Daoy (cell line): ENCODE measurements at places on chromosomes 5 and 9.

GRCh38 chr9:37551888-37552287, 24.3 kb downstream of the FBXO10 start:
- no peak for DNase-seq

DNA sequence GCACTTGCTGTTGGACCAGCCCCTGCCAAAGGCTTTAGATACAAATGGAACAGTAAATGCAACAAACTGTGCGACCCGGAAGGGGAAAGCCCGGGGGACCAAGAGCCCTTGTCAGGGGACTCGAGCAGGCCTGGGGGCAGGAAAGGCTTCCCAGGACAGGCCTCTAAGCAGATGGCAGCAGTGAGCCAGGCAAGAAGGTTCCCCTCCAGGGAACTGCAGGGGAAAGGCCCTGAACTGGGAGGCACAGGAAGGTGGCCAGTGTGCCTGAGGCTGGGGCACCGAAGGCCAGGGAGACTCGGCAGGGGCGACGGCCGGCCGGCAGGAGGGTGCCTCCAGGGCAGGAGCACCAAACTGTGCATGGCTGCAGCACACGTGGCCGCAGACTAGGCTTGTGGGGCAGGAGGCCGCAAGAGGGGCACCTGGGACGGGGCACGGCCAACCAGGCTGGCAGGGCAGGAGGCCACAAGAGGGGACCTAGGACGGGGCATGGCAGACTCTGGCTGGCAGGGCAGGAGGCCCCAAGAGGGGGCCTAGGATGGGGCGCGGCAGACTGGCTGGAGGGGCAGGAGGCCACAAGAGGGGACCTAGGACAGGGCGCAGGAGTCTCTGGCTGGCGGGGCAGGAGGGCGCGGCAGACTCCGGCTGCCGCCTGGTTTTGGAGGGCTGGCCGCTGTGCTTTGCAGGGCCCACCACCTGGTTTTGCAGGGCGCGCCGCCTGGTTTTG, 10.0 kb downstream of the VAV2 start:
- DNase-seq, result no peak

GRCh38 chr5:39870137-39870536, 445.4 kb upstream of the DAB2 start:
- DNase-seq, result no peak

- peak; percentile 86 for DNase-seq
These were observed 7.9 kb upstream of the PSD2 start for GRCh38 chr5:139787568-139788293.

DNA sequence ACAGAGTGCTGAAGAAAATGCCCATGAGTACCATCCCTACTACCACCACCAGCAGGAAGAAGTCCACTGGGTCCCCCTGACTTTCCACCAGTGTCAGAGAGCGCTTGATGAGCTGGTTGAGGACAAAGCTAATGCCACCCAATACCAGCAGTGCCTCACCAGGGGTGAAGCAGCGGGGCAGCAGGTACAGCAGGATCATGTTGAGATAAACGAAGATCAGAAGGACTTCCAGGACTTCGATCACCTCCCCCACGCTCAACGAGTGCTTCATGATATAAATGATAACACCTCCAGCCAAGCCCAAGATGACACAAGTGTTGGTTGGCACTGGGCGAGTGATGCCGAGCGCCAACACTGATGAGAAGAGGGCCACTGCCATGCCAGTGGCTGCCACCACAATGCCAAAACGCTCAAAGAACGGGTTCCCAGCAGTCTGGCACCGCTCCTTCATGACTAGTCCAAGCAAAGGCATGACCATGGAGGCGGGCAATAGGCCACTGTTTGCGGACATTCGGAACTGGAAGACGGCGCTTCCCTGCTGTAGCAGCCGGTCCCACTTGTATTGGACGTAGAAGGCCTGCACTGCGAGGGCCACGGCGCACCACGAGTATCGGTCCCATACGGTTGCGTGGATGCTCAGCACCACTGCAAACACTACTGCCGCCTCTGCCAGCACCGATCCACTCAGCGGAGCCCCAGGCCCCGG, 679 bp downstream of the DOLK start:
- DNase-seq, result peak; percentile 38

DNA sequence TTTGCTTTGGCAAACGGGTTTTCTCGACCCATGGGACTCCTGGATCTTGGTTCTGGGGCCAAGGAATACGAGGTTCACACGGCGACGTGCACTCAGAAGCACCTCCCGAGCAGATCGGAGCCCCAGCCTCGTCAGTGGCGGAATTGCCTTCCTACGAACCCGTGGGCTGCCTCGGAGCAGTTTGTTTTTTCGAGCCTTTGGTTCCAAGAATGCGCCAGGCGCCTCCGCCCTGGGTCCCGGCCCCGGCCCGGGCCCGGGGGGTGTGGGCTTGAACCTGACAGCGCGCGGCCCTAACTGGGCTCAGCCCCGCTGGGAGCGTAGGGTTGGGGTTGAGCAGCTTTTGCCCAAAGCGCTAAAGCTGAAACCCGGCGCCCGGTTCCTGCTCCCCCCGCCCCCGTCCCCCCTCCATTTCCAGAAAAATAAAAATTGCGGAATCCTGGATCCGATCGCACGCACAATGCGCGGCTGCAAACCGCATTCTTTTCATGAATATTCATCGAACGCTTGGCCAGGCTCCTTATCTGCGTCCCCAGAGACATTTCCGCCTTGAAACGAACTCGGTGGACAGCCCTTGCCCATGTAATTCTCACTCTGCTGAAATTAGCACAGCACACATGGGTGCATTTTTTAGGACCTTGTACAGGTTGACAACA, 1.0 kb downstream of the BASP1 start:
- peak; percentile 65 for DNase-seq

DNA sequence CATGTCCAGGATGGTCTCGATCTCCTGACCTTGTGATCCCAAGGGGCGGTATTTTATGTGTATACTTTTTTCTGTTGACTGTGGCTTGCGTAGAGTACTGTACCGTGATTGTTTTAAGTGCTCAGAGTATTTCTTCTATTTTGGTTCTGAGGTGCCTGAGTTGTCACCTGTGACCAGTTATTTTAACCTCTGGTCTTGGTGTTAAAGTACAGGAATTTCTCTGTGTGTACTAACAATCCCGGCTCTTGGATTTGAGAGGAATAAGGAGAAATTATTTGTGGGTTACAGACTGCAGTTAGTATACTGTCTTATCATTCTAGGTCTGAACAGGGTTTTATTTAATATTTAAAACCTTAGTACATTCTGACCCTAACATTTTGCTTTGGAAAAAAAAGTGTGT, 2.0 kb downstream of the ANKHD1 start:
- no peak for DNase-seq

DNA sequence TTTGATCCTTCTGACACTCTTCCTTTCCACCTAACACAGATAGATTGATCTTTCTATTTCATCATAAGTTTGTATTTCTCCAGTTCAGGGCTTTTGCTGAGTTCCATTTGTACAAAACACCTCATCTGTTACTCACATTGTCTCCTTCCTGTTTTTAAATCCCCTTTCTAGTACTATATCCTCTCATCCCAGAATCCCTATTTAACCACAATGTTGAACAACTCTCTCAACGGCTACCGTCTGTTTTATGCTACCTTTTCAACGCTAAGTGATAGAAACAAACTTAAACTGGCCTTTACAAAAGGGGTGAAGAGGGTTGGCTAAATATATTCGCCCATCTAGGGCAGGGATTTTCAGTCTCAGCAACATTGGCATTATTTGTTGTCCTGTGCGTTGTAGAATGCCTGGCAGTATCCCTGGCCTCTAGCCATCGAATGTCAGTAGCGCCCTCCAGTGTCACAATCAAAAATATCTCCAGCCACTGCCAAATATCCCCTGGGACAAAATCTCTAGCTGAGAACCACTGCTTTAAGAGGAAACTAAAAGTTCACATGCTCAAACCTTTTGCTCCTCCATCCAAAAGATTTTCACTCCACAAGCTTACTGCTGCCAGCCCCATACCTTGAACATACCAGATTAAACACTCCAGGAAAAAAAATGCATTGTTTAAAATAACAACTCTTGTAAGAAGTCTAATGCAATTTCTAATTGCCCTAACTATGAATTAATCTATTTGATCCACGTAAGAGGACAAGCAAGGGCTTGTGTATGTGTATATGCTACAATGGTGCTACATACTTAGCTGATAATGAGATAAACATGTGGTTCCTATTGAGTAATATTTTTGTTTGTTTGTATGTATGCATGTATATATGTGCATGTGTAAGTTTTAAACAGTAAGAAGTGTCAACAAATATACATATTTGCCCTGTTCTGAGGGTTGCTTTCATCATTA, 344.0 kb downstream of the PTPRD start:
- DNase-seq, result peak; percentile 25

GRCh38 chr9:88724331-88724730, 189.4 kb downstream of the NXNL2 start:
- no peak for DNase-seq

DNA sequence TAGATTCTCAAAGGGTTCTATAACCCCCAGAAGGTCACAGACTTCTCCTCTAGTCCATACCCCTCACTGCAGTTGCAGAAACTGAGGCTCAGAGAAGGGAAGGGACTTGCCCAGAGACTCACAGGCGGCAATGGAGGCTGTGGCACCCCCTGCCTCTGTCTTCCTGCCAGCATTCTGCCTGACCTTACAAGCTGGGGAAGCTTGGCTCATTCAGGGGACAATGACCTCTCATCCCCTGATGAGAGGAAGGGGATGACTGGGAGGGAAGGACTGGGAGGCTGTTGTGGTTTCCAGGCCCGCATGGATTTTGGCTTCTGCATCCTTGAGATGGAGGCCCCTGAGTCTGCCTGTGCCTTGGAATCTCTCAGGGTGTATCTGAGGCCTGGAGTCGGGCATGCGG, 897 bp downstream of the NDST1 start:
- no peak for DNase-seq

GRCh38 chr5:134236318-134236717, 10.4 kb upstream of the PPP2CA start:
- DNase-seq, result no peak

GRCh38 chr5:127353796-127354195, 63.2 kb downstream of the MEGF10 start:
- DNase-seq, result no peak

DNA sequence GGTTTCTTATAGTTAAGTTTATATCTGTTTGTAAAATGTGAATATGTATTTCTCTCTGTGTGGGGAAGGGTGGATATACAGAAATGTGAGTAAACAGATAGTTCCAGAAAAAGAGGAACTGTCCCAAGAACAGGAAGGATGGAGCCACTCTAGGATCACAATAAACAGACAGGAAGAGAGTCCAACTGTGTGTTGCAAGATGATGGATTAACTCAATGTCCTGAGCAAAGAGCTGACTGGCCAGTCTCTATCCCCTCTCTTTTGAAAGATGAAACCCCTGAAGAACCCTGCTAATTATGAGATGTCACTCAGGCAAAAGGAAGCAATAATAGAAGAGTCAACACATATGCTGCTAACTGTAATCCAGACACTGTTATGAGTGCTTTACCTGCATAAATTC, 202.7 kb downstream of the SEMA6A start:
- no peak for DNase-seq

DNA sequence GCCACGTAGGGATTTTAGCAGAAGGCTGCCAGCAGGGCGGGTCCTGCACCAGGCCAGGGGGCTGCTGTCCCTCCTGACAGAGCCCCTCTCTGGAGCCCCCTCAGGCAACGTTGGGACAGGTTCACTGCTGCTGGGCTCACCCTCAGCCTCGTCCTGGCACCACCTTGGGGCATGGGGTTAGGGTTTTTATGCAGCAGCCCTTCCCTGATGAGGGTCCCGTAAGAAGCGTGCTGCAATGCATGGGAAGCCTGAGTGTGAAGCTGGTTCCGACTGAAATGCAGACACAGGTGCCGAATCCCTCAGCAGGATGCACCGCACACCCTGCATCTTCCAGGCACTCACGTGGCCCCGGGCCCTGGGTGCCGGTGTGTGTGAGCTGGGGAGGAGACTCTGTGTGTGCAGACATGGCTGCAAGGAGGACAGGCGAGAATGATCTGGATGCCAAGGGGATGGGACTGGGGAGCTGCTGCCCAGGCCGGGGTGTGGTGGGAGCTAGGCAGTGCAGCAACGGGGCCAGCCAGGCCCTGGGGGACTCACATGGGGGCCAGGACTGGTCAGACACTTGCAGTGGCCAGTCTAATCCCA, 27.1 kb downstream of the ZDHHC11B start:
- no peak for DNase-seq

- DNase-seq, result no peak
These were observed 467.0 kb downstream of the HTR1A start for GRCh38 chr5:63495225-63495624.

- DNase-seq, result no peak
These were observed 188.8 kb downstream of the NXNL2 start for GRCh38 chr9:88723751-88724150.
